ENCODE measurements at places on chromosomes 1 and 21. TPM values are rescaled to one million over a fixed set of nuclear protein-coding genes. Genes with fewer than 3 reads are reported as not detected.

Gene SLC2A5
- total RNA-seq = 0.50 TPM

Gene ARTN
- total RNA-seq = 28.7 TPM

Gene FAM72D
- not detected for total RNA-seq

Gene KCND3
- total RNA-seq = 0.36 TPM

Gene KRTAP10-2
- total RNA-seq = not detected

Gene SPRR1B
- 86.5 TPM for total RNA-seq

Gene ENSA
- 76.6 TPM for total RNA-seq

Gene MFSD2A
- total RNA-seq = 32.3 TPM

Measured in nasal cavity respiratory epithelium epithelial cell of viscerocranial mucosa (primary cell).